Caki2 (cell line): ENCODE measurements at places on chromosomes 11 and 22. TPM values are rescaled to one million over a fixed set of nuclear protein-coding genes. Genes with fewer than 3 reads are reported as not detected.
A peak's percentile ranks its signal among the peaks of the same experiment; 100 is the strongest.

DNA sequence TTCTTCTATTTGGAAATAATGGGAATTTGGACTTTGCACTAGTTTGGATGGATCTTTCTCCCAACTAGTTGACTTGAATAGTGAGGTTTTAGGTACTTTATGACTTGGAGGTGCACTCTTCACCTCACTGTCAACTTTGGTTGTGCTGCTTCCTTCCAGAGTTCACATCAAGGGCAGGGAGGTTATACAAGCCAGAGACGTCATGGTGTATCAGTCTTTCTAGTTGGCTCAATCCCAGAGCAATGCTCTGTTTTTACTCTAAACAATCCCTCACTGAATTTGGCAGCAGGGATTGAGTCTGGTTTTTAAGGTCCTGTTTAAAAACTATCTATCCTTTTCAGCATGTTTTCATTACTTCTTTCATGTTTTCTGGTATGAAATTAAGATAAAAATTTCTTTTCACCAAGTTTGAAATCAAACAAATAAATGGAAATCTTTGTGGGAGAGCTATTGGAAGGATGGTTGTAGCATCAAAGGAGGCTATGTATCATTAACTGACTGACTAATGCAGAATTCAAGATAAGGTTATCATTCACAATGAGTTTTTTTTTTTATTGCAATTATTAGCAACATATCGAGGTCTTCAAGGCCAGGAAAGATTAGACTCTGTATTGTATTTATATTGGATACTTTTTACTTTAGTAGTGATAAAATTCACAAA is 28.0 kb upstream of the ZBED5 start:
- DNase-seq, result no peak

DNA sequence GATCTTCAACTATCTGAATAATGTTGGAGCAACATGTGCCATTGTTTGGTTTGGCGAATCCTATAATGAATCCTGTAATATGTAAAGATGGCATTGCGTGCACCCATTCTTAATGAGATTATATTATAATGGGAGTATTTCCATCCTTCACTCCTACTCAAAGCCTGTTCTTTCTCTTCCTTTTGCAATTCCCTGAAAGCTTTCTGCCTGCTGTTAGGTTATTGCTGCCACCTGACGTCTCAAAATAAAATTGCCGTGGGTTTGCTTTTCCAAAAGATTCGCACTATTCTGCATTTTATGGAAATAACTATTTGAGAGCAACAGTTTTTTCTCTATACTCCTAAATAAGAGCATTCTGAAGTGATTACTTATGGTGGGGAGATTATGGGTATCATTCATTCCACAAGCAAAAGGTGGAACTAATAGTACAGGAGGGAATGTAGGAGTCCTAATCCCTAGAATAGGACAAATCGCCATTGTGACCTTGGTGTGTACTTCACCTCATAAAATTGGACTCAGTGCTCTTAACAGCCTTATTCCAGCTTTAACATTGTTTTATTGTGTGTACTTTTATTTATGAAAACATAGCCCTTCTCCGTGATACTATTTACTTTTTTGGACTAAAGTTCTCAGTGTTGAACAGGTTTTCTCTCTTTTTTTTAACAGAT is 69.6 kb upstream of the ALKBH3 start:
- no peak for DNase-seq

DNA sequence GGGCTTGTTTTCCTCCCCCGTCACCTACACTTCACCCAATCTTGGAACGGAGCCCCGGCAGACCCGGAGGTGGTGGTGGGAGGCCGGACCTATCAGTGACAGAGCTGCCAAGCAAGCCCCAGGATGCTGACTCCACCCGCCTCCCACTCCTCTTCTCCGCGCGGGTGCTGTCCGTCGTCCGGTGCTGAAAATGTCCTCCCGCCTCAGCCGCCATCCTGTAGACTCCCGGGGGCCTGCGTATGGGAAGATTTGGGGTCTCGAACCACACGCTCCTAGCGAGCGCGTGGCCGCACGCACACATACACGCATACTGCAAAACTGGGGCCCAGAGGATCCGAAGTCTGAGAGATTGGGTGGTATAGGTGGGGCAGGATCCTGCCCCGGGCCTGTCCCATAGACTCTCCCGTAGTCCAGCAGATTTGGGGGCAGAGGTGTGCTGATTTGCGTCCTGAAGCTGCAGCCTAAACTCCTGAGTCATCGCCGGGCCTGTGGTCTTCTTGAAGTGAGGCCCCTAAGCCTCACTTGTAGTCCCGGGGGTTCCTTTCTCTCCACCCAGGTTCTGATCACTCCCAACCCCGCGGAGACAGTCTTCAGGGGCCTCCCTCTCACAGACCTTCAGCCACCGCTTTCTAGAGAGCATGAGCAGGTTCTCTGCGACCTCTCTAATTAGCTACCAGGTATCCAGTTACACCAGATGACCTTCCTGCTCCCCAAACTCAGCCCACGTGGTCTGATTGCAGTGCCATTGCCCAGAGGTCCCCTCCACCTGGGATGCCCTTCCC is 796 bp upstream of the YIF1A start:
- no peak for DNase-seq

DNA sequence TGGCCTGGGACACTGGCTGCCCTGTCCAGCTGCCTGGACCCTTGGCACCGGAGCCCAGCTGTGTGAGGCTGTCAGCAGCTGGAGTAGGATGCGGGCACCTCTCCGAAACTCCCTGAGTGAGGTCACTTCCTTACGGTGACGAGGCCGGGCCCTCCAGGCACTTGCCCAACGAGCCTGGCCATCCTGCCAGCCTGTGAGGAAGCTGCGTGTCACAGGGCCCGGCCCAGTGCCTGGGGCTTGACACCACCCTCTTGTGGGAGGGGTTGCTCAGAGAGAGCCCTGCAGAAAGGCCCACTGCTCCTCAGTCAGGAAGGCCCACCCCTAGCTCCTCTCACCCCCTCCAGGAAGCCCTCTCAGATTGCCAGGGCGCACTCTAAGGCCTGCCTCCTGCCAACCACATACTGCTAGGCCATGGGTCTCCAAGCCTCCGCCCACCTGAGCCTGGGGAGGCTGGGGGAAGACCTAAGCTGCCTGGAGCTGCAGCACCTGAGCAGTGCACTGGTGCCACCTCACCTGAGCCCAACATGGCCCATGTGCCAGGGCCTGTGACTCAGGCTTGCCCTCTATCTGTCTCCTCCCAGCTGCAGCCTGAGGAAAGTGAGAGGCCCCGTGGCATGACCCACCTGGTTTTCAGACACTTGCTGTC is 4.3 kb upstream of the PHLDA2 start:
- peak; percentile 90 for DNase-seq

DNA sequence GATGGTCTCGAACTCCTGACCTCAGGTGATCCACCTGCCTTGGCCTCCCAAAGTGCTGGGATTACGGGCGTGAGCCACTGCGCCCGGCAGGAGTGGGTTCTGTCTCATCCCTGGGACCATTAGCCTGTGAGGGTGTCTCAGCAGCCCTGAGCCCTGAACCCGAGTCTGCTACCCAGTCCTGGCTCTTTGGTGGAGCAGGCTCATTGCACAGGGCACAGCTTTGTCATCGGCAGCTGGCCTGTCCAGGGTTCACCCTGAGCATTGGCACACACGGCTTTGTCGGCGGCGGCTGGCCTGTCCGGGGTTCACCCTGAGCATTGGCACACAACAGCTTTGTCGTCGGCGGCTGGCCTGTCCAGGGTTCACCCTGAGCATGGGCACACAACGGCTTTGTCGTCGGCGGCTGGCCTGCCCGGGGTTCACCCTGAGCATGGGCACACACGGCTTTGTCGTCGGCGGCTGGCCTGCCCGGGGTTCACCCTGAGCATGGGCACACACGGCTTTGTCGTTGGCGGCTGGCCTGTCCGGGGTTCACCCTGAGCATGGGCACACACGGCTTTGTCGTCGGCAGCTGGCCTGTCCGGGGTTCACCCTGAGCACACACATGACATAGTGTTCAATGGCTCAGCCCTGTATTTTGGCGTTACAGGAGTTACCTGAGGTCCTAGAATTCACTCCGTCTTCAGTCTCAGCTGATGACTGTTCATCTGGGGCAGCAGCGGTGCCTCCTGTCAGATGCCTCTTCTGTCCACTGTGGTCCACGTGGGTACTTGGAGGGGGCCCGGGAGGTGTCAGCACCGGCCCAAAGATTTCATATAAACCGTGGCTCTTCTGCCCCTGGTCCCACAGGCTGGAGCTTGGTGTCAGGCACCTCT is 1082.5 kb downstream of the BRD1 start:
- DNase-seq, result no peak

- no peak for DNase-seq
Measured at GRCh38 chr11:67644472-67645418, 5.2 kb upstream of the TBX10 start.

GRCh38 chr11:44033411-44033850 is 14.3 kb upstream of the ACCSL start:
- no peak for DNase-seq

GRCh38 chr22:29113319-29113718 is 40.5 kb downstream of the KREMEN1 start:
- DNase-seq, result no peak

DNA sequence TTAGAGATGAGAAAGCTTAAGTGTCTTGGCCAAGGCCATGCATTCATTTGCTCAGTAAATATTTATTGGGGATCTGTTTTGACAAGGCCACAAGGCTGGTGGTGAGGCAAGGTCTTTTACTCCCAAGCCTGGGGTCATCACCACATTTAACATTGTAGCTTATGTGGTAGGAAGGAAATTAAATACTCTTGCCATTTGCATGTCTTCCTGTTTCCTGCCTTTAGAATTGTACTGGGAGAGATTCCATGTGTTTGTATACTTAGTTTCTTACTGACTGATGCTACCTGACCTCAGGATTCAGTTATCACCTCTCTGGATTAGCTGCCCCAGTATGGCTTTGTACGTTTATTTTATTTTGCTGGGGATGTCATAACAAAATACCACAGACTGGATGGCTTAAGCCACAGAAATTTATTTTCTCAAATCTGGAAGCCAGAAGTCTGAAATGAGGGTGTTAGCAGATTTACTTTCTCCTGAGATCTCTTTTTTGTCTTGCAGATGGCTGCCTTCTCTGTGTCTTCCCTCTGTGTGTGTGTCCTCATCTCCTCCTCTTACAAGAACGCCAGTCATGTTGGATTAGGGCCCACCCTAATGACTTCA is 44.8 kb downstream of the SPECC1L start:
- DNase-seq, result no peak

- DNase-seq, result no peak
Measured at GRCh38 chr11:94558468-94558867, 8.7 kb upstream of the PIWIL4 start.

DNA sequence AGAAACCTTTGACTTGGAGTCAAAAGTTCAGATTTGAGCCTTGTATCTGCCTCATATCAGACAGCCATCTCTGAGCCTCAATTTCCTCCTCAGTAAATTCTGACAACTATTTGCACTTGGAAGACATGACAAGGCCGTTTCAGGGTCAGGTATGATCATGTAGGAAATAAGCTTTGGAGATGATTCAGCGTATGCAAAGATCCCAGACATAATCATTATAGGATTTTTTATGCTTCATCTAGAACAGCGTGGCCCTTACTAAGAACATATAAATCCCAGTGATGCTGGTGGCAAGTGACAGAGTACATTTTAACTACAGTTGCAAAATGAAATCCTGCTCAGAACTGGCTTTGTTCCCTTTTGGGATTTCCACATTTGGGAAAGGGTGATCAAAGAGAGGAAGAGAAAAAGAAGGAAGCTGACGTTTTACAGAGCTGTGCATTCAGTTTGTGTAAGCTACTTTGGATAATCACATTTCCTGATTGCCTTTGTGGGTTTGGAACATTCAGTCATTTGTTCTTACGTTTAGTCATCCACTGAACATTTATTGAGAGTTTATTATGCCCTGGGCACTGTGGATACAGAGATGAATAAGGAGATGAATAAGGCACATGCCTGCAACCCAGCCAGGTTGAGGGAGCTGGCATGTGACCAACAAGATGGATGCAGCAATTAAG is 81.9 kb upstream of the HEPHL1 start:
- DNase-seq, result no peak

DNA sequence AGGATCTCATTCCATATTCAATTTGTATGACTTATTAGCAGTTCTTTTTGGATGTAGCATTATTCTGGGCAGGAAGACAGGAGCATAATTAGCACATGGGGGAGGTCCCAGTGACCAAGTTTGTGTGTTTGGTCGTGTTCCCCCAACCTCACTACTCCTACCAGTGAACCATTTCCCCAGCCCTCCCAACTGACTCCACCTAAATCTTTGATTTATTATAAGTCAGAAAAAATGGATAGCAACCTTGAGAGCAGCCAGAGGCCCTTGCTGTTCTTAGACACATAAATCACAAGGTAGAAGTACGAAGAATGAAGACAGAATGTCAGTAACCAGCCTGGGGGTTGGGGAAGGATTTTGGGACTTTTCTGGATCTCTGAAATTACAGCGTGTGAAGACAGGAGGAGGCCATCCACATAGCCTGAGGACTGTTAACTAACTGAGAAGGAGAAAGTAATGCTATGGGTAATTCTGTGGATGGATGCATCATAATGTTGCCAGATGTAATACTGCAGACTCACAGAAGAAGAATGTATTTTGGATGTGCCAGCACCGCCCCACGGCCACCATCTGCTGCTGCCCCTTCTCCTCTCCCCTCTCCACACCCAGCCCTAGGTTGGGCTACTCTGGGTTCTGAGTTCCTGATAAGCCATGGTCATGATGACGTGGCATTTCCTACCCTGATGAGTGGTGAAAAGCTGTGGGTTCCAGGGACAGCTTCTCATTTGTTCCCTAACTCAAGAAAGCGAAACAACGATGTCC is 124.3 kb upstream of the TTC12 start:
- DNase-seq, result peak; percentile 86

DNA sequence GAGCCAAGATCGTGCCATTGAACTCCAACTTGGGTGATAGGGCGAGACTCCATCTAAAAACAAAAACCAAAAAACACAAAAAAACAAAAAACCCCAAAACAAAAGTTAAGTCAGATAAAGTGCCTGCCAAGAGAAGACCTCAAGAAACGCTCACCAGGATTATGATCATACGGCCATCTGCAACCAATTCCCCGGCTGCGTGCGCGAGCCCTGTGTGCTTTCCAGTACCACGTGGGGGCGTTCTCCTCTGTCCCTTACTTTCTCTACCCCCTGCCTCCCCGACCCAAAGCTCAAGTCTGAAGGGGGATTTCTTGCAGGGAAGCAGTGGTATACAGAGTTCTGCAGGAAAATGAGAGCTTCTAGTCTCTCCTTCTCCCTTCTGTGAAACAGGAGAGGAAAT is 10.5 kb upstream of the RPS19BP1 start:
- no peak for DNase-seq

GRCh38 chr11:123783536-123783935 is 22.6 kb downstream of the OR6M1 start:
- no peak for DNase-seq

- no peak for DNase-seq
Measured at GRCh38 chr11:119375337-119376196, 5.9 kb downstream of the USP2 start.

OR4D5 gene
- total RNA-seq, result not detected in 2 replicates

LRP4 gene
- total RNA-seq, result 8.7 and 15.2 TPM in 2 replicates

SCGB1D2 gene
- total RNA-seq, result not detected in 2 replicates

TRPC6 gene
- total RNA-seq, result not detected in 2 replicates

IGLL1 gene
- not detected in 2 replicates for total RNA-seq

AP5B1 gene
- 7.2 and 7.9 TPM in 2 replicates for total RNA-seq

MRPL11 gene
- total RNA-seq, result 113 and 202 TPM in 2 replicates

MRE11 gene
- 3.7 and 4.5 TPM in 2 replicates for total RNA-seq

KCNK7 gene
- not detected in 2 replicates for total RNA-seq

NPTXR gene
- 6.2 and 6.7 TPM in 2 replicates for total RNA-seq

TRIM51 gene
- total RNA-seq, result not detected in 2 replicates
